AG08396 (cell line): ENCODE measurements at places on chromosomes 12 and 14.

DNA sequence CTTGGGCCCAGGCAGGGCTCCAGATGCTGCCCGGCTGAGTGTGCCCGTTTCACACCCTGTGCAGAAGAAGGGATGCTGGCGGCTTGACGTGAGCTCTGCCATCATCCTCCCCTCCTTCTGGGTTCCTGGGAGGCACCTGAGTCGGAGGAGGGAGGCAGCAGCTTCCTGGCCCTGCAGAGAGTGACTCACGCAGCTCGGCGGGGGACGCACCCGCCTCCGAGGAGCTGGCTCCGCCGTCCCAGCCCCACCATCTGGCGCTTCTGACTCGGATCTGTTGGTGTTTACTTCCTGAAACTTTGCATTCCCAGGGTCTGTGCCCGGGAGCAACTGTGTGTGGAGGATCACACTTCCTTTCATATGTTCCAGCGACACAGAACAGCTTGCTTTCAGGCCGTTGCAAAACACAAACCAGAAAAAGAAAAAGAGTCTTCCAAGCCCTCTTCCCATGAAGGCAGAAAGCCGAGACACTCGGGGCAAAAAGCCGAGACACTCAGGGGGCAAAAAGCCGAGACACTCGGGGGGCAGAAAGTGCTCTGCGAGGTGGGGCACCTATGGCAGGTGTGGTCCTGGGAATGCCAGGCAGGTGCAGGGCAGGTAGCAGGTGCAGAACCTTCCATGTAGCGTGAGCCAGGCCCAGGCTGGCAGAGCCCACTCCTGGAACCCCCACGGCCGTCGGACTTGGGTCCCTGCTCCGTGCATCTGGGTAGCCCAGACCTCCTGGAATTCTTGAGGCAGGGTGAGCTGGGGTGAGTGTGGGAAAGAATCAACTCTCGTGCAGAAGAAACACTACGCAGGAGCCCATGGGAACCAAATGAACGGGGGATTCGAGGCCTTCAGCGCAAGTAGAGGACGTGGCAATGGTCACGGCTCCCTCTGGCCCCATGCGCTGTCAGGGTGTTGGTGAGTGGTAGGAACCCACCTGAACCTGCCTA lies 27.6 kb upstream of the GALNT9 start:
- DNase-seq: peak; percentile 73

GRCh38 chr14:99192028-99192621 lies 79.9 kb downstream of the BCL11B start:
- DNase-seq: peak; percentile 69

- peak; percentile 13 for DNase-seq
Measured at GRCh38 chr12:80857311-80857710, 80.4 kb downstream of the LIN7A start.

GRCh38 chr12:108839018-108839889 lies 18.1 kb downstream of the SSH1 start:
- no peak for DNase-seq

- no peak for DNase-seq
Measured at GRCh38 chr14:77524536-77524935, 25.9 kb upstream of the ISM2 start.

DNA sequence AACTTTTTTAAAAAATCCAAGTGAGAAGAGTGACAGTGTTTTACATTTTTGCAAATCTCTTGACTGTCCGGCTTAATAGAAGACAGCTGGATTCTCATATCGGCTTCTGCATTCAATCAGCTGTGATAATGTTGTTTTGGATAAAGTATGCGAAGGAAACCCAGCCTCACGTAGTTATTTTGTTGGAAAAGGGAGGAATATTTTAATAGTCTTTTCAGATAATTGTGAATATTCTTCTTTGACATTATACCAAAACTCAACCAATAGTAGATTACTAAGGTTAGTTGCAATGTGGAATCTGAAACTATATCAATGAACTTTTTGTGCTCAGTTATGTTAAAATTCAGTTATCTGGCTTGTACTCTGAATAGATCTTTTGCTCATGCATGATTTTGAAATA lies 276.5 kb downstream of the ZFP36L1 start:
- no peak for DNase-seq

DNA sequence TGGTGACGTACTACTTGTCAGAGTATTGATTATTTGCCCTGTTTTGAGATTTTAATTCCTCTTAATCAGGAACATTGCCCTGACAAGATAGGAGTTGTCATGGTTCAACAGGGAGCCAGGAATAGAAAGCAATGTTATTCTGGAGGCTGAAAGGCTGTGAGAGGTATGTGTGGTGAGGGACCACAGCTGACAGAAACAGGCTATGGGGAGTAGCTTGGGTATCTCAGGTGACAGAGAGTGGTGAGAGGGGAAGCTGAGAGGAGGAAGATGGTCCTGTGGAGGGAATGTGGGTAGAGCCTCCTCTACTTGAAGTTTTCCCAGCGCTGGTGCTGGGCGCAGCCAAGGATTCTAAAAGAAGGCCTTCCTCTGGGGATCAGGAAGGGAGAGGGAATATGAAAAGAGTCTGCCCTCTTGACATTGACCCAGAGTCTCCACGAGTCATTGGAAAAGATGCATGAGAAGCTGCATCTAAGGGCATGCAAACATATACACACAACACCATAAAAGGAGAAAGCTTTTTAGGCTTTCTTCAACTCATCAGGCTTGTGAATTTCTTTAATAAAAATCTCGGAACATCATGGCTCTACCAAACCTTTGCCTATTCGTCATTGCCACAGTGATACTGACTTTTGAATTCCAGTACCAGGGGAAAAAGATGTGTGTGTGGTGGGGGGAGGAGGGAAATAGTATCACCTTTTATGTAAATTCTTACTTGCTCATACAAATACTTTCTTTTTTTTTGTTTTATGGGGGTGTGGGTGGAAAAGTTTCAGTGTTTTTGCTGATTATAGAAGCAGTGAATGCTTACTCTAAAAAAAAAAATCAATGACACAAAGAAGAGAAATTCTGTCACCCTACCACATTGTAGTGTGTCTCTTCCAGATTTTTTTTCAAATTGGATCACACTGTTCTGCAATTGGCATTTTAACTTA lies 39.9 kb upstream of the DHRS7 start:
- DNase-seq: no peak

DNA sequence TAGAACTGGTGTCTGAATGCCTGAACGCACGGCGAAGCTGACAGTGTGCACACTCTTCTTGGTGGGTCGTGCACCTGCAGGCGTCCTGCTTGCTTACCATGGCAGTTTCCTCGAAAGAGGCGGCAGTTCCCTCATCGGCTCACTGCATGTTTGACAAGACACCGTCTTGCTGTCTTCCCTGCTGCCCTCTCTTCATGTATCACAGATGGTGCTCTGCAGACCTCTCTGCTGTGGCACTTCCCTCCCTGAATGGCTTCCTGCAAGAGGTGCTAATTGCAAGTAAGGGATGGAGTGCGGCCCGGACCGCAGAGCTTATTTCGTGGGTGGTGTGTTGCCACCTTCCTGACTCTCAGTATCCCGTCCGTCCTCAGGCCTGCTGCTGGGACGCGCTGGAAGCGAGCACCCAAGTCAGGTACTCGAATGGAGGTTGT lies 156.7 kb upstream of the RTL1 start:
- no peak for DNase-seq

DNA sequence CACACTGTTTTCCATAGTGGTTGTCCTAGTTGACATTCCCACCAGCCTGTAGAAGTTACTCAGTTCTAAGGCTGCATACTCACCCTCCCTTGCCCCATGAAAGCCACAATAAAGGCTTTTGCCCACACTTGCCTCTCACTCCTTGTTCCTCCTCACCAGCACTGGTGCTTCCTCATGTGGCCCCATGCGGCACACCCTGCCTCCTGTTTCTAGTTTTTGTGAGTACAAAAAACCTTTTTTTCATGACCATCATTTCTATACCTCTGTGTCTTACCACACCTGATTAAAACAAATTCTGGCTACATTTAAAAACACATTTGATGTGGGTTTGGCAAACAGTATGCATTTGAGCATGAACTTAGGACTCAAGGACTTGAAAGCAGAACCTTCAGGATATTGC lies 40.7 kb upstream of the RIN3 start:
- no peak for DNase-seq

GRCh38 chr12:110585231-110585799 lies 2.2 kb upstream of the PPTC7 start:
- DNase-seq: no peak

GRCh38 chr14:65159281-65160062 lies 57.2 kb upstream of the MAX start:
- no peak for DNase-seq

DNA sequence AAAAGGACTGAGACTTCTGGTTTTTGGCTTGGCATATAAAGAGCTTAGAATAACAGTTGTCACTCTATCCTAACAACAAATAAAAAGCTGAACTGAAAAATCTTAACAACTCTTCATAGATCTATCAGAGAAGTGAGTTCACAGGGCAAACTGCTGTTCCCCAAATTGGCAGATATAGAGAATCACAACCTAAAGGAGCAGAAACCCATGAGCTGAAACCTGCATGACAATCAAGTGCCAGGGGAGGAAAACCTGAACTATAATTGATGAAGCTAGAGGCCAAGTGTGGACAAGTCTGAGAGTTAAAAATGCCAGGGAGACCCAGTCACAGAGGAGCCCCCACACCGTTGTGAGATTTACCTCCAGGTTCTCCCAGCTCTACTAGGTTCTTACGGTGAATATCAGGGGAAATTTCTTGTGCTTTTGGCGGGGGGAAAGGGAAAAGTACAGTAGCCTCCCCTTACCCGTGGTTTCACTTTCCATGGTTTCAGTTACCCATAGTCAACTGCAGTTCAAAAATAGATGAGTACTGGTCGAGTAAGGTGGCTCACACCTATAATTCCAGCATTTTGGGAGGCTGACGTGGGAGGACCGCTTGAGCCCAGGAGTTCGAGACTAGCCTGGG lies 53.9 kb downstream of the ATF7 start:
- no peak for DNase-seq

GRCh38 chr12:112584266-112584722 lies 165.5 kb downstream of the PTPN11 start:
- peak; percentile 17 for DNase-seq

- DNase-seq: no peak
Measured at GRCh38 chr12:89386138-89386537, 33.8 kb upstream of the DUSP6 start.

- no peak for DNase-seq
Measured at GRCh38 chr12:42716491-42716891, 126.9 kb upstream of the PRICKLE1 start.

DNA sequence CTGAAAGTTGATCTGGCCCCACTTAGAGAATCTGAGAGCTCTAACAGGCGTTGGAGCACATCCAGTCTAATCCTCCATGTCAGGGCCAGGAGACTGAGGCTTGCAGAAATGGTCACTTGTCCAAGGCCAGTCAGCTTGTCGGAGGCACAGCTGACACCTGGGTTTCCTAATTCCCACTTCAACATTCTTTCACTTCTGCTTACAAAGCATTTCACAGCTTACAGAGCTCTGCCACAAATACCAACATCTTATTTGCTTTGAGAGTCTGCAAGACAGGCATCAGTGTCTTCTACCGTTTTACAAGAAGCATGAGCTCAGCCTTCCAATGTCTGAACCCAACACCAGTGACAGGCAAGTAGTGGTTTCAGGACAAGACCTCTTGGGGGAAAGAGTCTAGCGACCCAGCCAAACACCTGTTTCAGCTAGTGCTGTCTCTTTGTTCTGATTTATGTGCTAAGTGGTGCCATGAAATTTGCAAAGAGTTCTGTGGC lies 31.8 kb downstream of the ISCA2 start:
- no peak for DNase-seq

- DNase-seq: no peak
Measured at GRCh38 chr12:64875186-64875585, 50.7 kb downstream of the TBC1D30 start.

DNA sequence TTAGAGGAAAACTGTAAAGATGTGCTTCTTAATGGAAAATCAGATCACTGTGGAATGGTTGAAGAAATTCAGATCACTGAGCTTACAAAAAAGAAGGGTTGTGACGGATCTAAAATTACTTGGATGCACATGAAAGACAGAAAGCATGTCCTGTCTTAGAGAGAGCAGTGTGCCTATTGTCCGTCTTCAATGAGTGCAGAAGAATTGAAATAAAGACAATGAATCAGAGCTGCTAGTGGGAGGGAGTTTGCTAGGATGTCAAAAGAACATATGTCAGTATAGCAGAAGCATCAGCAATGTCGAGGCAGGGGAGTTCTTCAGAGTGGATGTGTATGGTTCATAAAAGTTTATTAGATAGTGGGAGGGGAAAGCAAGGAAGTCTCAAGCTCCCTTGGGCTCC lies 172.7 kb downstream of the SYNE2 start:
- DNase-seq: no peak

DNA sequence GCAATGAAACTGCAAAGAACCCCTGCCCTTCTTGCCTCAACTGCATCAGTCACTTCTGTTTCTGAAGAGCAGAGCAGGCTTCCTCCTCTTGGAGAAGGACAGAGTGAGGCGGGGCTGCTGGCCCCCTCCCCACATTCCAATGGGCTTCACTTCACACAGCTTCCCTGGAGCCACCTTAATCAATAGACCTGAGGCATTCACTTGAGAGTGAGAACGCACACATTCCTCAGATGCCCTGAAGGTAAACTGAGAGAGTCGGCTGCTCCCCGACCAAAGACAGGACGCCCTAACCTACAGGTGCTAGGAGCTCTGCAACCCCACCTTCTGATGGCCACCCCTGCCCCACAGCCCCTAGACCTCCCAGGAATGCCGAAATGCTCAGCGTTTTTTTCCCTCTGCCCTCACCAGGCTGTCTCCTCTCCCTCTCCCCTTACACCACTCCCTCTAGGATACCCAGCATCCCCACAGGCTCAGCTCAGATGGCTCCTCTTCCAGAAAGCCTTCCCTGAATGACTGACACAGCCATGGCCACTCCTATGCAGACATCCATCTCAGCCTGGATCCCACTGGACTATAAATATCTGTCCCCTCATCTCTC lies 31.1 kb downstream of the SYNE3 start:
- no peak for DNase-seq

- DNase-seq: no peak
Measured at GRCh38 chr14:34128665-34129064, 177.8 kb upstream of the EGLN3 start.

DNA sequence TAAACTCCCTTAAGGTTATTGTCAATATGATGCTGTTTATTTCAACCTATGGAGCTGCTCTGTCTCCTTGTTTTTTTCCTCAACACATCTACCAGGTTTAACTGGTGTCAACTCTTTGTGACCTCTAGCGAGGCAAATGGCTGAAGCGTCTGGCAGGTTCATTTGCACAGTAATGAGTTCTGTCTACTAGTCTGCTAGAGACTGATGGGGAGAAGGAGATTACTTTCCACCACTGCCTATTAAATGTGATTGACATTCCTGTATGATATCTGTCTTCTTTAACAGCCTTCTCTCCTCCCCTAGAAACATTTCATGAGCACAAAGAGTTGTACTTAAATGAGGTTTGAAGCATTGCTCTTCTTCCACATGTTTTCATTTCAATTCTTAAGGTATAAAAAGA lies 253.7 kb downstream of the SLC6A15 start:
- DNase-seq: no peak

DNA sequence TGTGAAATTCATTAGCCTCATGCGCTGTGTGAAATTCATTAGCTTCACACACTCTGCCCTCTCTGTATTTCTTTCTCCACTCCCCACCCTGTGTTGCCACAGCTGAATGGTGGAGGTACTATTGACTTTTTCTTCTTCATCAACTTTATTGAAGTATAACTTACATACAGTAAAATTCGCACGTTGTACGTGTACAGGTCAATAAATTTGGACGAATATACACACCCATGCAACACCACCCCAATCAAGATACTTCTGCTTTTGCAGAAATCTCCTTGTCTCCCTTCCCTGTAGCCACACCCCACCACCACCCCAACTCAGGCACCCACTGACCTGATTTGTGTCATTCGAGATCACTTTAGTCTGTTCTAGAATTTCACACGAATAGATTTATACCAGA lies 51.8 kb downstream of the FBXL14 start:
- no peak for DNase-seq

- DNase-seq: no peak
Measured at GRCh38 chr12:108119126-108119973, 9.7 kb upstream of the WSCD2 start.

GRCh38 chr14:100476012-100476822 lies 111.0 kb downstream of the BEGAIN start:
- DNase-seq: peak; percentile 66
